Activated gamma-delta T cell (primary cell): ENCODE measurements at places on chromosomes 6 and 20.

- DNase-seq, result no peak
Measured at GRCh38 chr6:9623985-9624384, 790.9 kb downstream of the TFAP2A start.

GRCh38 chr6:27451660-27452390 is 21.1 kb downstream of the ZNF184 start:
- DNase-seq, result no peak

DNA sequence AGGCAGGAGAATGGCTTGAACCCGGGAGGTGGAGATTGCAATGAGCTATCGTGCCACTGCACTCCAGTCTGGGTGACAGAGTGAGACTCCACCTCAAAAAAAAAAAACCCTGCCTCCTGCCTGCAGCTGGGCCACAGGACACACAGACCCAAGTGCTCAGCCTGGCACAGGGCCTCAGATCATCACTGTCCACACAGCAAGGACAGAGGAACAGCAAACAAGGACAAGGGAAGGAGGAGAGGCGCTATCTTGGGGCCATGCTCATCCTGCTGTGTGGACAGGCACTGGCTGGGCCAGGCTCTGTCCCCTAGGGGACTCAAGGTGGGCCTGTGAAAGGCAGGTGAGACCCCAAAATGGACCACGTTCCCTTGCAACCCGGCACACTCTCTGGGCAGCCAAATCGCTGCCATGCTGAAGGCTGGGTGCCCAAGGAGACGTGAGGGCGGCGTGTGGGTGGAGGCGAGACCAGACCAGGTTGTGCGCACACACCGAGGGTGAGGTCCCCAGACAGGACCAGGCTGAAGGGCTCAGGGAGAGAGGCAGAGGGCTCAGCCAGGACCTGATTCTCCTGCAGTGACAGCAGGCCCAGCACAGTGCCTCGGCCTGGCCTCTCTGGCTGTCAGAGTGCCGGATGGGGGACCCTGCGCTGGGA is 9.1 kb downstream of the UCKL1 start:
- no peak for DNase-seq

DNA sequence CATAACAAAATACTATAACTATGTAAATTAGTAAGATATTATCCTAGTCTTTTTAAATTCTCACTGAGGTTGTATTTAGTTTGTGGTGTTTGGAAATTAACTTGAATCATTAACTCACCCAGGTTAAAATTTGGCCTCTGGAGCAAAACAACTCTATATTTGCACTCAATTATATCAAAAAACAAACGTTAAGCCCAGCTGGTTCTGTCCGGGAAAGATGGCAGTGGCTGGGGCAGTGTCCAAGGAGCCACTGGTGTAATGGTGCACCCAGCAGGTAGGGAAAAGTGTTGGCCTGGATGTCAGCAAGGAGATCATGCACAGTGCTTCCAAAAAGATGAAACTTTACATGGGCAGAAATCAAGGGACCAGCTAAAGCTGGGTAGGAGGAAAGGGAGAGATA is 285.3 kb upstream of the CITED2 start:
- DNase-seq, result no peak

GRCh38 chr20:58880994-58881752 is 28.7 kb downstream of the GNAS start:
- no peak for DNase-seq

DNA sequence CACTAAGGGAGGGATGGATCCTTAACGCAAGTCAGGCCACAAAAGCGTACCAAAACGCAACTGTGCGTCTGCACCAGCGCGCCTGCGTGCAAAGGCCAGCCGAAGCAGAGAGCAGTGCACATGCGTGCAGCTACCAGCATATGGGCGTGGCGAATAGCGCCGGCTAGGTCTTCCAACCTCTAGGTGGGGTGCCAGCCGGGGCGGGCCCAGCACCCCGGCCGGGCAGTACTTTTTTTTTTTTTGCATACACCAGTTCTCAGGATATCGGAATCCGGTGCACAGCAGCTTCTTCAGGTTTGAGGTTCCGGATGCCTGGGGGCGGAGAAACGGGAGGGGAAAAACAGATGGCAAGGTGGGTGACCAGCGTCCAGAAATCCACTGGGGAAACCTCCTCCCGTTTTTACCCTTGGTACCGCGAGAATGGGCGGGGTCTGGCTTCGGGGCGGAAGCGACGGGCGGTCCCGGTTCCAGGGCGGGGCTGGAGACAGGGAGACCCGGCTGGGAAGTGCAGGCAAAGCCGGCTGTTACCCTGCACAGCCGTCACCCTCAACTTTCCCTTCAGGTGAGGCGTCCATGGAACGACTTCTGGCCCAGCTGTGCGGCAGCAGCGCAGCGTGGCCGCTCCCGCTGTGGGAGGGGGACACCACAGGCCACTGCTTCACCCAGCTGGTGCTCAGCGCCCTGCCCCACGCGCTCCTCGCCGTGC is at the start of gene ABCC10:
ABCC10 (plus strand) TSS at position 136 of the 706 bp plus-strand sequence; CDS start at position 574, 438 bp downstream.
- peak; percentile 79 for DNase-seq

DNA sequence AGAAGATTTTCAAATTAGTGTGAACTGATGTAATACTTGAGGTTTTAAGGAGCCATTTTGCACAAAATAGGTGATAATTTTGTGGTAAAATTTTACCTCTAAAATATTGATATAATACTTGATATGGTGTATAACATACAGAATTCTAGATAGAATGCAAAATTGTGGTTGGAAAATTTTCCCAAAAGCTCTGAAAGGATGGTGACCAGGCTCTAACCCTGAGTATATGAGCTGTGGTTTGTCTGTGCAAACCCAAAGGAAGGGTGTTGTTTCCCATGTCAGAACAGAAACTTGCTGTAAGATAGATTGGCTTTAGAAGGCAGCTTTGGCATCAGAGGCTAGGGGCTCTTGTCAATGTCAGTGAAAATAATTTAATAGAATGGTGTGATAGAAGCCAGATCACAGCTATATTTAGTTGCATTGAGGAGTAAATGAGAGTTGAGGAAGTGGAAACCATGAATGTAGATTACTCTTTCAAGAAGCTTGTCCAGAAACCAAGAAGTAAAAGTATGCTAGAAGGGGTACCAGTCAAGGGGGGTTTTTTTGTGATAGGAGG is 257.7 kb downstream of the FARS2 start:
- no peak for DNase-seq
